ENCODE measurements at places on chromosomes 4 and X. TPM values are rescaled to one million over a fixed set of nuclear protein-coding genes. Genes with fewer than 3 reads are reported as not detected.

FRG2 gene
- polyA plus RNA-seq, result not detected

C4orf46 gene
- 4.6 TPM for polyA plus RNA-seq

ZNF732 gene
- polyA plus RNA-seq, result 0.44 TPM

PLAC1 gene
- polyA plus RNA-seq, result 0.43 TPM

MBNL3 gene
- polyA plus RNA-seq, result 6.6 TPM

PNMA6E gene
- 3.5 TPM for polyA plus RNA-seq

ARHGAP24 gene
- polyA plus RNA-seq, result 16.7 TPM

NCBP2L gene
- 0.35 TPM for polyA plus RNA-seq

HEPH gene
- polyA plus RNA-seq, result 19.0 TPM

EMCN gene
- polyA plus RNA-seq, result 40.7 TPM

GUCY1A1 gene
- polyA plus RNA-seq, result 6.4 TPM

TASL gene
- polyA plus RNA-seq, result 0.18 TPM

AR gene
- polyA plus RNA-seq, result 29.4 TPM

DTHD1 gene
- polyA plus RNA-seq, result 0.04 TPM

IGSF1 gene
- polyA plus RNA-seq, result 0.23 TPM

CYBB gene
- 3.5 TPM for polyA plus RNA-seq

FAM241A gene
- polyA plus RNA-seq, result 2.4 TPM

CDX4 gene
- polyA plus RNA-seq, result not detected

USP17L25 gene
- not detected for polyA plus RNA-seq

RBM46 gene
- polyA plus RNA-seq, result 0.08 TPM

EDA gene
- polyA plus RNA-seq, result 8.4 TPM

CSTF2 gene
- polyA plus RNA-seq, result 4.4 TPM

COX7B2 gene
- polyA plus RNA-seq, result not detected
